ENCODE measurements at places on chromosomes 5 and 9.

DNA sequence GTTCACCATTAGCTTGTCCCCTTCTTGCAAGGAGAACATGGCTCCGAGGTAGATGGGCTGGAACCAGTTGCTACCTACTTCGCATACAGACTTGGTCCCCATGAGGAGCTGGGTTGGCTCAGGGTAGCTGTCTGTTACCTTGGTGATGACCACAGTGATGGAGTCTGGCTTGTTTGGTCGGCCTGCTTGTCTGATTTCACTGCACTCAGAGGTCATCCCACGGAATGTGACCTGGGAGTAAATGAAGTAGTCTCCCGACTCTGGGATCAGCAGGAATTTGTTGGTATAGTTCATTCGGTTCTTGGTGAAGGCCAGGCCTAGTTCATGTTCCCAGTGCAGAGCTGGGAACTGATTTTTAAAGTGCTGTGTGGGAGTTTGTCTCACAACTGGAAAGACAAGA lies 15.3 kb downstream of the TNFSF15 start:
- DNase-seq: no peak

GRCh38 chr5:174145821-174146220 lies 100.3 kb downstream of the NSG2 start:
- DNase-seq: peak; percentile 50

- DNase-seq: peak; percentile 2
Measured at GRCh38 chr5:65742565-65743231, 20.7 kb downstream of the NLN start.

DNA sequence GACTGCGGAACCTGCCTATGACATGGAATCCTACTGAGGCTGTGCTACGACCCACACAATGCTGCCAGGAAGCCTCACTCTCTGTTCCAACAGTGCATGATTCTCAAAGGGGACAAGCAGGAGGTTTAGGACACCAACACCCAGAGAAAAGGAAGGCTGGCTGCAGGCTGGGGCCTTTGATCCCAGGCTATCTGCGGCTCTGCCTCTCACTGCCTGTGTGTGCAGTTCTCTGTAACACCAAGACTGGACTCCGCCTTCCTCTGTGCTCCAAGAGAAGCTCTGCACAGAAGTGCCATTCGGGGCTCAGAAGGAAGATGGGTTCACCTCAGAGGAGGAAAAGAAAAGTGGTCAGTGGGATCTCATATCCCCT lies 20.5 kb downstream of the ANKH start:
- DNase-seq: no peak

GRCh38 chr5:88821161-88821560 lies 61.8 kb downstream of the MEF2C start:
- DNase-seq: no peak

DNA sequence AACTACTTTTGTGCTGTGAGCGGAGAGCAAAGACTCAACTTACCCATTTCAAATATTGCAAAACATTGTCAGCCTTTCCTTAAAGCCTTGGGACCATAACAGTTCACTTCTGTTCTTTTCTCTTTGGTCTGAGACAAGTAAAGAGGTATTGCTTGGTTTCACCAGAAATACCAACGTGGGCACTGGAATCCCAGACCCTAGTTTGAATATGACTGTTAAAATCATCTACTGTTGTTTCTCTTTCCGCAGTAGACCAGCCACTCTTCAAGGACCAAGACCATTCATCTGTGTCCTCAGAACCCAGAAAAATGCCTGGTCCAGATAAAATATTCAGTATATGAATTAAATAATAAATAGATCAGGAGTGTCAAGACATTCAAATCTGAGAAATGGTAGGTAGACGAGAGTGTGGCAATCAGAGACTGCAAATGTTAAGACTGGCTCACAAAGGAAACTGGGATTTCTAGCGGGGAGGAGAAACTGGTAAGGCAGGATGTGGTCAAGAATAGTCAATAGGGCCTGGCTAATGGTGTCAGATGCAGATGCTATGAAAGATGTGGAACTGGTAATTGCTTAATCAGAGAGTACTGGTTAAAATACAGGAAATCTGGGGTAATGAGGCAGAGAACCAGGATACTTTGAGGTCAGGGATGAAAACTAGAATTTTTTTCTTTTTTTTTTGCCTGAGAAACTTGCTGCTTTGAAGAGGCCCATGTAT lies 82.1 kb upstream of the IL33 start:
- DNase-seq: no peak

DNA sequence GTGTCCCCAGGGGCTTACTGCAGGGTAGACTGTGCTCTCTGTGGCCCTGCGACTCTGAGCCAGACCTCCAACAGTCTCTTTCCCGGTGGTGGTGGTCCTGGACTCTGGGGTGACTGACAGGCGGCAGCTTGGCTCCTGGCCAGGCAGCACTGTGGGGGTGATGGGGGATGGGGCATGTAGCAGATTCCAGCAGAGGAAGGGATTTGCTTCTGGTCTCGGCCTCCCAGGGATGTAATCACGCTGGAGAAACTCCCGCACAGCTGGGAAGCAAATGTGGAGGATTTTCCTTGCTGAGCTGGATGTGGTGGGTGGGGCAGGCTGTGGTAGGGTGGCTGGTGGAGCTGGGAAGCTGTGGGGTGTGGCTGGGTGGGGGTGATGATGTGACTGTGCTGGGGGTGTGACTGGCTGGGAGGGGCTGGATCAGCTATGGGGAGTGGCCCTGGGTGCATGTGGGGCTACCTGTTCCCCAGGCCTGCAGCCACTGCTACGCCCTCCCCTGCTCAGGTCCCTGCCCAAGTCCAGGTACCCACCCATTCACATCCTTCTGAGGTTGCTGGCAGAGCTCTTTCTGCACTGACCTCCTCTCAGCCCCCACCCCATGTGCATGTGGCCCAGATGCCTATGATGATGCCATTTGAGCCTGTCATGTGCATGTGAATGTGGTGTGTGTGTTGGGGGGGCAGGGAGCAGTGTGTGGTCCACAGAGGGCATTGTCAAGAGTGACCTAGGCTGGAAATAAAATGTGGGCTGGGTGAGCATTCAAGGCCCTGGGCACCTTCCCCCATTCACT lies 3.8 kb downstream of the NDST1 start:
- DNase-seq: no peak

DNA sequence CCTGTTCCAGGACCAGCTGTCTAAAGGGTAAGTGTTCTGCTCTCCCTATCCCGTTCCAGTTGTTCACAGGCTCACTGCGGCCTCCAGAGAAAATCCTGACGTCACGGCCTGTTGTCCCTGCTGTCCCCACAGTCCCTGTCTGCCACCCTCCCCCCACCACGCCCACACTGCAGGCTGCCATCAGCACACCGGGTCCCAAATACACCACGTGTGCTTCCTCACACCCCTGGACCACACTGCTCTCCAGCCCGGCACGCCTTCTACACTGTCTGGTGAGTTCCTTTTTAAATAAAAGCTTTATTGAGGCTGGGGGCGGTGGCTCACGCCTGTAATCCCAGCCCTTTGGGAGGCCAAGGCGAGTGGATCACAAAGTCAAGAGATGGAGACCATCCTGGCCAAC lies 88.3 kb upstream of the RUFY1 start:
- no peak for DNase-seq

DNA sequence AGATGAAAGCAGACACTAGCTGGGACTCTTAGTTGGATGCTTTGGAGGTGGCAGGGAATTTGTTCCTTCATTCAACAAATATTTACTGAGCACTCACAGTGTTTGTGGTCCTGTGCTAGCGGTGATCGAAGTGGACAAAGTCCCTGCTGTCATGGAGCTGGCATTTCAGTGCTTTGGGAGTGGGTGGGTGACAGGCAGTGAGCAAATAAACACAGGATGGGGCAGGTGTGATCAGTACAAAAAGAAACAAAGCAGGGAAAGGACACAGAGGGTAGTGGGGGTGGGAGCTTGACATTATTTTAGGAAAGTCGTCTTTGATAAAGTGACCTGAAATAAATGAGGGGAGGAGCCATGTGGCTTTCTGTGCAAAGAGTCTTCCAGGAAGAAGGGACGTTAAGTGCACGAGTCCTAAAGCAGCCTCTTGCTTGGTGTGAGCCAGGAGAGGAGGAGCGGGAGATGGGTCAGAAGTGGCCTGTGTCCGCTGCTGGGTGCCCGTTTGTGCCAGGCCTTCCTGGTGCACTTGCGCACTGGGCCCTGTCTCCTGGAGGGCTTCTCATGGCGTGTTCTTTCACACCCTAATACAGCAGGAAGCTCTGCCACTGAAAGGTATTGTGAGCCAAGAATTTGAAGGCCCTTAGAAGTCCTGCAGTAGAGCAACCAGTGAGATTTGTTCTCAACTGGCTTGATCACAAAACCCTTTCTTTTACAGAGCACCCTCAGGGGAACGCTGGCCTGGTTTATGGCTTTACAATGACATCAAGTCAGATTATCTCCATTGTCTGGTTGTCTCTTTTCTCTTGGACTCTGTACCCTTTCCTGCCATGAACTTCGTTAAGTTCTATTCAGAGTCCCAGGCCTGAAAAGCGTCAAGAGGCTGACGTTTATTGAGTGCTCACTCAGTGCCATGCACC lies 14.8 kb downstream of the NDST1 start:
- peak; percentile 73 for DNase-seq

DNA sequence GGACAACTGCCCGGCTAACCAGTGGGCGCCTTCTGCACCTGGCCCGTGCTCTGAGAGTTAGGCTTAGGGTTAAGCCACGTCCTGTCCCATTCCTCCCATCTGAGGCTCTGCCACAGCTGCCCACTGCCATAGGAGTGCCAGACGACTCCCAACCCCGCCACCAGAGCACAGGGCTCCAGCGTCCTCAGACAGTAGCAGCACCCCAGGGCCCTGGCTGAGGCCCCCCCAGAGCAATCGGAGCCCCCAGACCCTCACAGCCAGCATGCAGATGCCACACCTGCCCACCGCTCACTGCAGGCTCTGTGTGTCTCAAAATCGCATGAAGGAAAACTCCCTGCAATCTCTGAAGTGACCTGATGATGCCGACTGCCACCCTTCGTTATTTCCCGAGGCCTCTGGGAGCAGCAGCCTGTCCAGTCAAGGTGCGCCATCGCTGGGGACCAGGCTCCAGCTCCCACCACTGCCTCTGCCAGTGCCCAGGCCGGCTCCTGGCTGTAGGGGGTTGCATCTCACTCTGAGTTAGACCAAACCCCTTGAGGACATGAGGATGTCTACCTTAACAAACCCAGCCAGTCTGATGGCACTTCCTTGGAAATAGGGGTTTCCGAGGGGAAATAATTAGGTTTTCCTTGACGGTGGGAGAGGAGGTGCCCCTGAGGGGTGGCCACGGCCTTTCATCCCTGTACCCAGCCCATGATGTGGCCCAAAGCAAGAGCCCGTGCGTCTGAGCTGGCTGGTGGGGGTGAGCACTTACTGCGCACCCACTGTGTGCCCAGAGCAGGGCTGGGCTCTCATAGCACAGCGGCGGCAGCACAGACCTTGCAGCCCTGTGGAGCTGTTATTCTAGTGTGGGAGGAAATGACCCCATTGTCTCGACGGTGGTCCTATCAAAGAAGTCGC lies 58.0 kb upstream of the RNF130 start:
- DNase-seq: no peak

DNA sequence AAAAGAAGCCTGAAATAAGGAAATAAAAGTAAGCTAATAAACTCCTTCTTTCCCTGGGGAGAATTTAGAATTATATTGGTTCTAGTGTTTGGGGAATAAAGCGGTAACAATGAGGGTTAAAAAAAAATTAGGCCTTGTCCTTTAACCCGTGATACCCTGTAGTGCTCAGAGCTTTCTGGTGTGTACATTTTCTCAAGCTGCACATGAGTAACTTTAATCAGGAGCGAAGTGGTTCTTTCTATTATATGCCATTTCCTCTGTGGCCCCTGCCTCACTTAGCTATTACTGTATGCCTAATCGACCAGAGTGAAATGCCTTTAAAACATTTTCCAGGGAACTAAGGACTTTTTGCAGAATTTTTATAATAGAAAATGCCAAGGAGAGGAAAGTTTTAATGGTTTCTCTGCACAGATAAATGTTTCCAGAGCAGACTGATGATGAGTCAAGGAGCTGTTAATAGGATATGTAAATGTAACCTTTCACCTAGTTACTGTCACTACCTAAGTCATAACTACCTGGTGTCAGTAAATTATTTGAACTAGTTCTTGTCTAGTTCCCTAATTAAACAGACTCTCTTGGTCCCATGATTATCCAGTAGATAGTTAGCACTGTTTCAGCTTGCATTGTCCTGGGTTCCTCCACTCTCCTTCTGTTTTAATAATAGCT lies 7.6 kb downstream of the PAM start:
- no peak for DNase-seq

DNA sequence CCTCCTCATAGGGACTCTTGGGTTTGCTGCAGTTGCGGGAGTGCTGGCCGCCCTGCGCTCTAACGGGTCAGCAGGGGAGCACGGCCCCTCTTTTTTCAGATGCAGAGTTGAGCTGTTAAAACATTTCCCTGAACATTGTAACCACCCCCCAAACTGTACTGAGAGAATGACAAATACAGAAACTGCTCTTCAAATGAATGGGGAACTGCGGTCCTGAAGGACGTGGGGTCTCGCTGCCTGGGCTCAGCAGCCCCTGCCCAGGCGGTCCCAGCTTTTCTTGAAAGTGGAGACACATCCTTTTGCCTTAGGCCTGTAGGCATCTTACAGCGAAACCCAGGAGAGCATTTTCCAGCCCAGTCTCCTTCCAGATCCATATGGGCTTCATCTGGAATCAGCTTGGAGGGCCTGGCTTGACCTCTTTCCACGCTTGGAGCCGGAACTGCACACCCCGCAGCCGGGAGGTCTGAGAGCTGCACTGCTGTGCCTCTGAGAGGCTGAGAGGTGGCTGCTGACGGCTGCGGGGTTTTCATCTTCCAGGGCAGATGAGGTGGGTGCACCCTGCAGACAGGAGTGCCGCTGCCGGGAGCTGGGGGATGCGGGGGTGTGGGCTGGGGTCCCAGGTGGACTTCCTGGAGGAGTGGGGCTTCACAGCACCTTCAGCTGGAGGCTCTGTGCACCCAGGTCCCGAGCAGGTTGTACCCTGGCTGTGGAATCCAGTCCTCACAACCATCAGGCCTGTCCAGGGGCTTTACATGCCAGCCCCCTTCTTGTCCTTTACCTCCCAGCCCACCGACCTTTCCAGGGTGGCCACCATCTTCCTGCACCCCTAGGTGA lies 1.2 kb upstream of the AGPAT2 start:
- no peak for DNase-seq

DNA sequence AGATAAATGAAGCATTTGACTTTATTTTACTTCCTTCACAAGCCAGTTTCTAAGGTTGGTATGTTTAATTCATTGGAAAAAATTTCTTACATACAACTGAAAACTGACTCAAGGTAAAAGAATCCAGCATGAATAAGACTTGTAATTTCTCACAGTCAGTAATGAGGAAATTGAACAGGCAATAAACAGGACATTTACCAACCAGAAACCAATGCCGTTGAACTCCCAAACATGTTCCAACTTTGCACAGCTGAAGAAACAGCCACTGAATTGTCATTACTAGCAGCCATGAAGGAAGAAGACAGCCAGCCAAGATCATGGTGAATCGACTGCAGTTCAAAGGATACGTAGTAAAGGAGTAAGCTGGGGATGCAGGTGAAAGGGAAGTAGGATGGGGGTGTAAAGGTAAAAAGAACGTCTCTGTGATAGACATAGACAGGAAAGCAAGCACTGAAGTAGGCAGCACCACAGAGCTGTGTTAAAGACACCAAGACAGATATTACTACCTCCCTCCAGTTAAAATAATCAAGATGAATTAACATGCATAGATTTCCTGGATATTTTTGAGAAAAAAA lies 21.3 kb upstream of the SLC12A2 start:
- no peak for DNase-seq

- DNase-seq: no peak
Measured at GRCh38 chr9:92769990-92770359, 5.3 kb upstream of the BICD2 start.

GRCh38 chr5:68187268-68188055 lies 28.1 kb upstream of the PIK3R1 start:
- DNase-seq: peak; percentile 42

All from NCI-H510A treated with DMSO at 0.1 percent for 48 hours (cell line).